ENCODE measurements at places on chromosomes 2 and 18.
A peak's percentile ranks its signal among the peaks of the same experiment; 100 is the strongest.

DNA sequence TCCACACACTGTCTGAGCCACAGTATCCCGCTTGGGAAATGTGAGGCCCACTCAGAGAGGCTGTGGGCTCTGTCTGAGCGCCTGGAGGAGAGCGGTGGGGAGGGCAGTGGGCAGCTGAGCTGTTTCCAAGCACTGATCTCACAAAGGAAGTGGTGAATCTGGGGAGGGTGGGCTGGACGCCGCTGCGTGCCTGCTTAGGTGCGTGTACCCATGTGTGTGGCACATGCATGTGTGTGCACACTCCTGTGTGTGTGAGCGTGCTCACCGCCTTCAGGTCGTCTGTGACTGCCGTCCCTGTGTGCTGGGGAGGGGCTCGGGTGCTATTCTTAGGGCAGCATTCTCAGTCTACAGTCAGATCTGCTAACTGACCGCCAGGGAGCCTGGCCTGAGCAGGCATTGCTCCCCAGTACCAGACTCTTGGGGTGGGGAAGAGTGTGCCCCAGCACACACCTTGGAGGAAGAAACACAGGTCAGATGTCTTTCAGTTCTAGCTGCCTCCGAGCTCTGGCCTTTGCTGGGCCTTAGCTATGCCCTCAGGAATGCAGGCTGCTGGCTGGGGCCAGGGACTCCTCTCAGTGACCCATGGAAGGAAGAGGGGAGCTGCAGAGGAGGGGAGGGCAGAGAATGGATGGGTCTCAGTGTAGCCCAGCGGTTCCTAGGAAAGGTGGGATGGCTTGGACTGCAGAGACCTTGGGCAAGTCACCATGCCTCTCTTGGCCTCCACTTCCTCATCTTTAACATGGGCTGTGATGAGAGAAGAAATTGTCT lies 31.4 kb downstream of the KCNIP3 start:
- DNase-seq = no peak

DNA sequence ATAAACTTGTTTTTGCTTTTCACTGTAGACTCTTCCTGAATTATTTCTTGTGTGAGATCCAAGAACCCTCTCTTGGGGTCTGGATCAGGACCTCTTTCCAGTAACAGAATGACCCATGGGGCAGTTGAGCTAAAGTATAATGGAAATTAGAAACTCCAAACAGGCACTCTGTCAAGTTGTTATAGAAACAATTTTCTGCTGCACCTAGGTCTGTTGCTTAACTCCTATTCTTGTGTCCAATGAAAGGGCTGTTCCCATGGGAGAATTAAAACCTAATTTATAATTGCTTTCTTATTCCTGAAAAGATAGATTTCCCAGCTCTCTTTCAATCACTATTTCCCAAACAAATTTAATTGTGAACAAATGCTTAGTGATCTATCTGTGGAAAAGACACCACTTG lies 1341.3 kb upstream of the PIK3C3 start:
- no peak for DNase-seq

DNA sequence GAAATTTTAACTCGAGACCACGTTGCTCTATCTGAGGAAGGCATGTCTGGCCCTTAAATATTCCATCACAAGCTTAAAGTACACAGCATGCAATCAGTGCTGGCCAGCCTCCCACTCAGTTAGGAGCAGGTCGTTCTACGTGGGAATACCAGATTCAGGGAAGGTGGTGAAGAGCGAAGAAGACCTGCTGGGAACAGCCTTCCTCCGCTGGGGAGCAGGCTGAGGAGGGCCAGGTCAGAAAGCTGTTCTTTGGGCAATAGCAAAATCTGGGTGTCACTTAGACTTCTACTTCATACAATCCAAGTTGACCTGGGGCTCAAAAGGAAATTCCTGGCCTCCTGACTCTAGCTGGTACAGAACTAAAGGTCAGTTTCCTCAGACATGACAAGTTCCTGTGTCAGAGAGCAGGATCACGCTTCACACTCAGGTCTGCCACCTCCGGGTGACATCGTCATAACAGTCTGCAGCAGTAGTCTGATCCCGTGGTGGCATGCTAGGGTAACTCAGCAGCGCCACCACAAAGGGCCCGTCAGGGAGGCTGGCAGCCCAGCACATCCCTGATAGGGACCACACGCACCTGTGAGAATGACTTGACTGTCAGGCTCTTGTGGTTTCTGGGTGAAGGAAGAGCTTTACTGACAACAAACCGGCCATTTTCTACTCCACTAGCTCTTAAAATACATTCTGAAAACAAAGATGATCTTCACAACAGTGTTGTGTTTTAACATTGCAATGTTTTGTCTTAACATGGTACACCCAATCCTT lies 35.2 kb upstream of the NAPG start:
- peak; percentile 75 for DNase-seq

DNA sequence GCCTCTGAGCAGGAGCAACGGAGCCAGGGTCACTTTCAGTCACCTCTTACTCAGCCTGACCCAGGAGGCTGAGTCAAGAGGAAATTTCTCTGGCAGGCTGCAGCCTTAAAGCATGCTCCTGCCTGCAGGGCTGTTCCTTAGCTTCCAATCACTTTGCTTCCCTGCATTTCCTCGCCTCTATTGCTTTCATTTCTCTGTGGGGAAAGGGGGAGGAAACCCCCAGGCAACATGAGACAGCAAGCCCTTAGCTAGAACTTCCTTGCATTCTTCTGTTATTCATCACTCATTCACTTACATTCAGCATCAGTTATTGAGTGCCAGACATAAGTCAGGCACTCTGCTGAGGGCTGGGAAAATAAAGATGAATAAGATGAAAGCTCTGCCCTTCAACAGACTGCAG lies 13.0 kb downstream of the XDH start:
- no peak for DNase-seq

DNA sequence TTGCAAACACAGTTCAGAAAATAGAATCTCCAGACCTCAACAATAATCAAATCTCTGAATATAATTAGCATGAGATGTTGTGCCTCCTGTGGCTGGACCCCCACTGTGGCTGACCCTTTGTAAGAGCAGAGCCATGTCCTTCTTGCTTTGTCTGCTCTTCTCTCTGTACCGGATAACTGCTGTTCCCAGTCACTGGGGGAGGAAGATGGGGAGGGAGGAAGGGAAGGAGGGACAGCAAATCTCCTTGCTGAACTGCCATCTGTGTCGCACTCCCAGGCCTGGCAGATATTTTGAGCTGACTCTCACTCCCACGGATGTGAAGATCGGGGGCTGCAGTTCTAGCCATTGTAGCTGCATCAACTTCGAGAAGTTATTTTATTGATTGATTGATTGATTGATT lies 319.0 kb upstream of the CXCR4 start:
- no peak for DNase-seq

Data from activated CD8-positive, alpha-beta memory T cell treated with anti-CD3 and anti-CD28 coated beads, Interleukin-2, amount 10 ng/mL, durations not matched to agents 7 days and 5 days (primary cell).